GM12892 (cell line): ENCODE measurements at places on chromosomes 1 and 21.

- no peak for DNase-seq
These were observed 58.0 kb downstream of the RBM11 start for GRCh38 chr21:14273736-14274538.

DNA sequence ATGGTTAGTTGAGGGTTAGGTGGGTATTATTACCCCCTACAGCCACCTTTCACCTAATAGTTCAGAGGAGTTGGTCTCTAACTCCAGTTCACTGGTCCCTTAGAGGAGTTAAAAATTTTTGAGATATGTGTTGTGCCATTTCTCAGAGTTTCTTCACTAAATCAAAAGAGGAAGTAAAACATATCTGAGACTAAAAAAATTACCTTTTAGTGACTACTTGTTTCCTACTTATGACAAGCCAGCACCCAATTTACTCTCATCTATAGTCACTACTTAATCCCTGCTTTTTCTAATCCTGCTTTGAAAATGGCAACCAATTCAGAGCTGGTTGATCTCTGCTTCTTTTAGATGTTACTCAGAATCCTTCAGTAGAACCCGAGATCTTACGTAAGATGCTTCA, 1316.8 kb upstream of the B3GALT2 start:
- no peak for DNase-seq

- no peak for DNase-seq
These were observed 196.3 kb downstream of the TTLL7 start for GRCh38 chr1:83802460-83803152.

GRCh38 chr1:16717336-16718098, 22.8 kb upstream of the RNU1-4 start:
- DNase-seq, result no peak

DNA sequence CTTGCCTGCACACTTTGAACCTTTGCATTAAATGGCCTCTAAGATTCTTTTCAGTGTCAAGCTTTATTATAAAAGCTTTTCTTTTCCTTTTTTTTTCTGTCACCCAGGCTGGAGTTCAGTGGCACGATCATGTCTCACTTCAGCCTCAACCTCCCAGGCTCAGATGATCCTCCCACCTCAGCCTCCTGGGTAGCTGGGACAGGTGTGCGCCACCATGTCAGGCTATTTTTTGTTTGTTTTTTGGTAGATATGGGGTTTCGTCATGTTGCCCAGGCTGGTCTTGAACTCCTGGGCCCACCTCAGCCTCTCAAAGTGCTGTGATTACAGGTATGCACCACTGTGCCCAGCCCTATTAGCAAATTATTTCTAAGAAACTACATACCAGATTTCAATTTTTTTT, 52.9 kb downstream of the GADD45A start:
- no peak for DNase-seq

DNA sequence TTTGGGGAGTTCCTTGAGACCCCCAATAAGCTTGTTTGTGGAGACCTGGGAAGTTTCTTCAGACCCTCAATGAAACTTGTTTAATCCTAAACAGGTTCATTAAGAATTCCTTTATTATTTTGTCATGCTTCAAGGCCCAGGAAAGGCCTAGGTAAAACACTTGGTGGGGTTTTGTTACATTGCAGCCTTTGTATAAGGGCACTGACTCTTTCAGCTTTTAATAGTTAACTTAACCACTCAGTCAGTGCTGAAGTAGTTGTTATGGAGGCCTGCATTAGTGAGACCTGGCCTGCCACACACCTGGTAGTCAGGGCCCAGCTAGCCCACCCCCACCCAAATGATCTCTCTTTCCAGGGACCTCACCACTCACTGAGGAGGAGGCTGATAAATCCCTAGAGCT, 103.7 kb downstream of the FCRL5 start:
- no peak for DNase-seq
